Activated T-helper 1 cell treated with anti-CD3 and anti-CD28 coated beads, Interleukin-2, amount 50 U/mL, for 16 hours (primary cell): ENCODE measurements at places on chromosomes 5 and 9.

DNA sequence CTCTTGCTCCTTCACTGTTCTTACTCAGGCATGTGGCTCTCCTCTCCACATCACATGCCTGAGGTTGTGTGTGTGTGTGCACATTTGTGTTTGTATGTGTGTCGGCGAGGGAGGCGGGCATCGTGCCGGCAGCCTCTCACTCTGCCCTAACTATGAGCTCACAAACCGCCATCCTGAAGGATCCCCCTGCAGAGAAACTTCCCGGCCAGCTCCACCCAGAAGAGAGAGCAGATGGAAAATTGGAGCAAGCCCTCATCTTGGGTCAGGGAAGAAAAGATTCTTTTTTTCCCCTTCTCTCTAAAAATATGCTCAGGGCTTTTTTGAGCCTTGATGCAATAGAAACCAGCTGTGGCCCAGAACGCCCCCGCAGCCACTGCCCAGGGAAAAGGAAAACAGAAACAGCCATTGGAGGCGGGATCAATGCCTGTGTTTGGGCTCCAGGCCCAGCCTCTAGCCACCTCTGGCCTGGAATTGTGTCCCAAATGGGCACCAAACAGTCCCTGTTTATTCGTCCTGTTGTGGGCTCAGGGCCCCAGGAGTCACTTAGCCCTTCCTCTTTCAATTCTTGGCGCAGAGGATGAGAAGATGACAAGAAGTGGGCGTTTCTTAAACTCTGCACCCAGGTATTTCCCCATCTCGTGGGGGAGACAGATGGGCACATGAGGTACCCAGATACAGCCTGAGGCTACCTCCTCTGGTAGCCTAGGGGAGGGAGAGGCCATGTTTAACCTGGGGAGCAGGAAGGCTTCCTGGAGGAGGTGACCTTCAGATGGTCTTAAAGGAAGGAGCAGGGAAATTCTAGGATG is 151.5 kb downstream of the RGS3 start:
- DNase-seq: no peak

DNA sequence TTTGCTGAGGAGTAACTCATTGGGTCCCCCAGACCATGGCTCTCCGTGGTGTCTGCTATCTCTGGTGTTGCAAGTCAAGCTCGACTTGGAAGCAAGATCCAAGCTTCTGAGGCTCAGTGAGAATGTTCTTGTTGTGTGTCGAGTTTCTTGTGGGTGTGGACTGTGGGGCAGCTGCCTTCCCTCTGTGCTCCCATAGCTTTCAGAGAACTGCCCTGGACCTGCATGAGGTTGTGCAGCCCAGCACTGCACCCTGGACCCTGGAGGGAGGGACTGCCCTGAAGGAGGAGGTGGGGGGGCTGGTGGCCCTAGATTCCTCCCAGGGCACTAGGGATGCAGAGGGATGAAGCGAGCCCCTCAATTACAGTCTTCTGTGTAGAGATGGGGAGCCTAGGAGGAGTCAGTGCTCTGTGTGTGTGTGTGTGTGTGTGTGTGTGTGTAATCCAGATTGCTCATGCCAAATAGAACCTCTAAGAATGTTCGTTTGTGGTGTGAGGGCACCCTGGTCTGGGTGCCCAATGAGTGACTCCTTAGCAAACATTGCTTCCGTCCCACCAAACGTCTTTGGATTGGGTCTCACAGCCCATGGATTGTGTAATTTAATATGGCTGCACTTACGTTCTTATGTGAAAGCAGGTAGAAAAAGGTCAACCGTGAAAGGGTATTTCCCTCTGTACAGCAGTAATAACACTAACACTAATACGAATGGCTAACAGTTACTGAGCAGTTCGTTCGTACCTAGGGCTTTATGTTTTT is 143.3 kb upstream of the LMX1B start:
- DNase-seq: no peak

GRCh38 chr5:91018200-91018599 is 364.9 kb downstream of the ARRDC3 start:
- DNase-seq: no peak

GRCh38 chr5:119501671-119502179 is 49.4 kb downstream of the HSD17B4 start:
- DNase-seq: no peak

- no peak for DNase-seq
Observed at GRCh38 chr5:111514087-111514486, 1.8 kb upstream of the STARD4 start.

DNA sequence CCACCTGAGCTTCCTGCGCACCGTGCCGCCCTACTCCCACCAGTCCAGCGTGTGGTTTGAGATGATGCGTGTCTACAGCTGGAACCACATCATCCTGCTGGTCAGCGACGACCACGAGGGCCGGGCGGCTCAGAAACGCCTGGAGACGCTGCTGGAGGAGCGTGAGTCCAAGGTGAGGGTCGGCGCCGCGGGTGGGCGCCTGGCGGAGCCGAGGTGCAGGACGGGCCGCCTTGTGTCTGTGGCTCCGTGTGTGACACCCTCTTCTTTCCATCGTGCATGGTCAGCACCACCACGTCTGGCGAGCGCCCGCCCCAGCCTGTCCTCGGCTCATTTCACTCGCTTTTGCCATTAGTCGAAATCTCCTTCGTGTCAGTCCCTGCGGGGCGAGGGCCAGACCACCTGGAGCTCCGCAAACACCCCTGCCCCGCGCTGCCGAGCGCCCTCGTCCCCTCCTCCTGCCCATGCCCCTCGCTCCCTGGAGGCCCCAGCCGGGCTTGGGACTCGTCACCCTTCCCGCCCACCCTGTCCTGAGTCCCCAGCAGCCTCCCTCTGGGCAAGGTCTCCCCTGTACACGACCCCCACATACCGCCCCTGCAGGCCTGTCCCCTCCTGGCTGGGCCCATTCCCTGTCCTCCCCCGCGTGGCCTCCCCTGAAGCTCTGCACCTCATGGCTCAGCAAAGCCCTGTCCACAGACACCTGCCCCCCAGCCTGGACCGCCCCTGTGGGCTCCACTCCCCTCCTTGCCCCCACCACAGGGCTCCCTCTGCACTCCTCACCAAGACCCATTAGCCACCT is 7.0 kb downstream of the GRIN1 start:
- DNase-seq: no peak

- no peak for DNase-seq
Observed at GRCh38 chr5:45098483-45098882, 289.7 kb downstream of the MRPS30 start.

- no peak for DNase-seq
Observed at GRCh38 chr9:114631166-114631565, 20.1 kb downstream of the TMEM268 start.

GRCh38 chr9:13778631-13779030 is 499.1 kb upstream of the MPDZ start:
- no peak for DNase-seq

- no peak for DNase-seq
Observed at GRCh38 chr5:120517607-120518252, 53.6 kb downstream of the PRR16 start.

- DNase-seq: no peak
Observed at GRCh38 chr9:98866435-98867102, 59.1 kb downstream of the GALNT12 start.

DNA sequence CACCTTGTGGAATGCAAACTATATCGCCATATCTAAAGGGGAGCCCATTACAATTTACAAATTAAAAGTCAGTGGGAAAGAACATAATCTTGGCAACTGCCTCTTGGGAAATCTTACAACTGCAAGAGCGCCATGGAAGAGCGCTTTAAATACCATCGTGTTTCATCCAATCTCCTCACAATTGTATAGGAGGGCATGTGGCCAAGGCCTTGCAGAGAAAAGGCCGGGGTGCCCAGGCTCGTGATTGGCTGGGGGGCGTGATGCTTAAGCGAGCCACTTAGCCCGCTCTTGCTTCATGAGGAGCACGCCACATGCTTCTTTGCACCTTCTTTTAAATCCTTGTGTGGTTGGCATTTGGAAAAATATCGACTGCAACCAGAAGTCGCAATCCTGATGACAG is 69.8 kb upstream of the NFIB start:
- no peak for DNase-seq

DNA sequence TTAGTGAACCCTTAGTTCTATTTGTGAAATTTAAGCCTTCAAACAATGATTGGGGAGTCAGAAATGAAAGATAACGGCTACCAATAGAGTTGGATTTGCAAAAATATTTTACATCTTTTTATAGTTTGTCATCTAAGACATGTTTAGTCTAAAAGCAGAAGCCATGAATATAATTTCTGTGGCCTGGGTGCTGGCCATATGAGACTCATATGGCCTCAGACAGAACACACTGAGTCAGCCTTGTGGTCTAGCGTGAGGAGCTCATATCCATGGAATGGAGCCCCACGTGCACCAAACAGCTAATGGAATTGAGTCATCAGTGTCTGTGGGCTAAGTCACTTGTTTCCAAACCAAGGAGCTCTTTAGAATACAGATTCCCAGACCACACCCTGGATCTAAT is 240.7 kb upstream of the NREP start:
- no peak for DNase-seq

DNA sequence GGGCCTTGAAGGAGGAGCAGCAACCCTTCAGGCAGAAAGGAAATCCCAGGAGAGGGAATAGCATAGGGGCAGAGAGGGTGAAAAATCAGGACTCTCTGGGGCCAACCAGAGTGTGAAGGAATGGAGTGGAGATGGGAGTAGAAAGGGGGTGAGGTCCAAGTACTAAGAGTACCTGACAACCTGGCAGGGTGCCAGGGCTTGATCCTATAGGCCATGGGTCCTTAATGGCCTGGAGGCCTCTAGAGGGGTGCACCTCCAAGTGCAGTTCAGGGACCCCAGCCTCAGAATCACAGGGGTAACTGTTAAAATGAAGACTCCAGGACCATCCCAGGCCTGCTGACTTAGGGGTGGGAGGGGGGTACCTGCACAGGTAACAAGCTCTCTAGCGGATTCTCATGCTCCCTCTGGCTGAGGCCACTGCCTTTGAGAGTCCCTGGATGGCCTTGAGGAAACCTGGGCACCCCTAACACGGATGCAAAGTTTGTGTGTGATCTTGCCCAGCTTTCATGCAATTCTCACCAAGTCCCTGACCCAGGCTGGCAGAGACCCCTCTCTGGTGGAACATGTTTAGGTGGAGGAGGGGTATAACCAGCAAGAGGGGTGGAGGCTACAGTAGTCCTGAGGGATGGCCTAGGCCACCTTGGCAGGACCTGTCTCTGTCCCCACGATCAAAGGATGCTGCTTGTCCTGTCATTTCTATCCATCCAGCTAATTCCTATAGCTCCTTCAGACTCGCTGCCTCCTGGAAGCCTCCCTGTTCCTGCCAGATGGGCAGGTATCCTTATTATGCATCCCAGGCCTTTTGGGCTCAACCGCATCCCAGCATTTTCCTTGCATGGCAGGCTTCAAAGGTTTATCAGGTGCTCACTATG is 17.6 kb upstream of the CSF1R start:
- DNase-seq: no peak
